ENCODE measurements at places on chromosomes 3 and 15.

GRCh38 chr3:179829401-179829800 lies 176.6 kb downstream of the USP13 start:
- no peak for DNase-seq

- DNase-seq, result no peak
These were observed 13.7 kb downstream of the PPARG start for GRCh38 chr3:12302564-12302963.

GRCh38 chr15:72682772-72683171 lies 3.2 kb downstream of the HIGD2B start:
- no peak for DNase-seq

GRCh38 chr3:12990781-12991480 lies 82.3 kb downstream of the IQSEC1 start:
- DNase-seq, result no peak

DNA sequence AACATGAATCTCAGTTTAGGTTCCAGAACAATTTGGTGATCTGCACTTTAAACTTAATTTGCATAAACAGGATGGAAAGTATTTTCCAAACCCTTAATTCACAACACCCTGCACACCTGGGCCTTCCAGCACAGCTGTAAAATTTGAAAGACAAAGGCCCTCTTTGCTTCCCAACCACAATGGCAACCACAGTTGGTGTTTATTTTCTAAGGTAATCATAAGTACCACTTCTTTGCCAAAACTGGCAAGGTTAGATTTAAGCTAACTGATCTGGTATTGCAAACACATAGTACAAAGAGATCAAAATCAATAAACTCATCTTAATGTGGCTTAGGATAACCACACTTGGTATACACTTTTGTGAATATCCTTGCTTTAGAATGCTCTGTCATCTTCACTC lies 4.1 kb downstream of the LRIG1 start:
- no peak for DNase-seq

- no peak for DNase-seq
These were observed 72.5 kb downstream of the SNTN start for GRCh38 chr3:63724987-63725386.

GRCh38 chr15:64233299-64233698 lies 70.5 kb upstream of the PPIB start:
- DNase-seq, result no peak

GRCh38 chr15:70741677-70742293 lies 21.6 kb downstream of the UACA start:
- no peak for DNase-seq

DNA sequence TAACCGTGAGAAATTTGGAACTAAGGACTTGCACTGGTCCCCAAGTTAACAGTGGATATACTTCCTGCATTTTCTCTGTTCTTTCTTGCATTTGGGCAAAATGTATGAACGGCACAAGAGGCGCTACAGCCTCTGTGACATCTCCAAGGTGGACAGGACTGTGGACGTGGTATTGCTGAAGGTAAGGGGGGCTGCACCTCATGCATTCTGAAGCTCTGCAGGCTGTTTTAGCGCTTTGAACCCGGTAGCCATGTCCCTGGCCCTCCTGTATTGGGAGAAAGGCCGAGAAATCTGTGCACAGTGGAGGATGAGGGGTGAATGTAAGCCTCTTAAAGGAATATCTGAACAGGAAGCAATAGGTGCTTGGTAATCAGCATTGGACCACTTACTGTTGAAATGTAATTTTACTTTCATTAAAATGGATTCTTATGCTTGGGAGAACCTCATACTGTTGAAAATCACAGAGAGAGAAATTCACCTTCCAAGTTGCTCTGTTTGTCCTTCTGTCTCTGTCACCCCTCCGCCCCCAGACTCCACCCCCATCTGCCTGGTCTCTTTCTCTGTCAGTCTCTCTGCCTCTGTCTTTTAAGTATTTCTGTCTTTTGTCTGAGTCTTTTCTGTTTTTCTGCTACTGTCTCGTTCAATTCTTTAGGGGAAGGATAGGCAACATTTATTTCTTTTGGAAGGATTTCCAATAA lies 174.6 kb downstream of the KLHL25 start:
- DNase-seq, result no peak

DNA sequence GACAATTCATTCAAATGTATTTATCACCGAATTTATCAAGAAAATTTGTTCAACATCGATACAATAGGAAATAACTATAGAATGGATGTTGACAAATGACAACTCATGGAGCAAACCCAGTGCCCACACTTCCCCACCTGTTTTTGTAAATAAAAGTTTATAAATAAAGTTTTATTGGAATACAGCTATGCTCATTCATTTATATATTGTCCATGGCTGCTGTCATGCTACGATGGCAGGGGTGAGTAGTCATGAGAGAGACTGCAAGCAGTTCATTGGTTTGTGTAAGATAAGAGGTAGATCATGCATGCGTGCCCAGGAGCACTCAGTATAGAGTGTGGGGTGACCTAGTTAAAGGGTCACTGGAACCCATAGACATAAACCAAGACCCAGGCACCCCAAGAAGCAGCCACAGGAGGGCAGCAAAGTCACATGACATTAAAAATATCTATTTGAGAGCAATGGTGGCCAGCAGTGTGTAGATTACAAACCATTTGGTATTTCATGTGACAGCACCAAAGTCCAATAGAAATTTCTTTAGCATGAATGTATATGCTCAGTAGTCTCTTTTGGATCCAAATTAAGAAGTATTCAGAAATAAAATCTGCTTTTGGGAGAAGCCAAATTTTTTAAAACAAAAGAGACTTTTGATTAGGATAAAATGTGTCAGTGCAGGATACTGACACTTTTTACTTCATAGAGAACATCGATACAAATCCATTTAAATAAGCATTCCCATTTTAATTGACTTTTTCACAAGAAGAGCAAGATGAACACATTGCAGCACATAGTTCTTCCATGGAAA lies 794.8 kb downstream of the MCTP2 start:
- DNase-seq, result no peak

- no peak for DNase-seq
These were observed 18.9 kb downstream of the TLE3 start for GRCh38 chr15:70078578-70079417.

GRCh38 chr3:189529468-189529867 lies 101.7 kb upstream of the TP63 start:
- DNase-seq, result no peak

GRCh38 chr3:5376761-5377160 lies 189.3 kb downstream of the EDEM1 start:
- DNase-seq, result no peak

DNA sequence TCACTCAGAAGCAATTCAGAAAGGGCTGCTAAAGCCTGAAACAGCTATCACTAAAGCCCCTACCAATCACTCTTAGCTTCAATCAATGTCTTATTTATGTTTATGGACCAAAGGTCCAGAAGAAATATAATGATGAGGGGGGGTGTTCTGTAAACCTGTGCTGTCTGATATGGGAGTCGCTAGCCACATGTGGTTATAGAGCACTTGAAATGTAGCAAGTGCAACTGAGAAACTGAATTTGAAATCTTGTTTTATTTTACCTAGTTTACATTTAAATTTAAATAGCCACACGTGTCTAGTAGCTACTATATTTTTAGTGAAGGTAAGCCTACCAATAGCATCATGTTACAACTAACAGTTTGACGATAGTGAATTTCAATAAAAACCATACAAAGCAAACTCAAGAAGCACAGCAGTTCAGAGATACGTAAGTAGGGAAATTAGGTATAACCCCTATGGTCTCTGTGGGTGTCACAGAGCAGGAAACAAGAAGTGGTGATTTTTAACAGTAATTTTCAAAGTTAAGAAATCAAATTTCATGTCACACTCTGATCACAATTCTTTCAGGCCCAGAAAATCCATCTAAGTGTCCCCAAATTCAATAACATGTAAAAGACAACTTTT lies 3.6 kb downstream of the POU1F1 start:
- DNase-seq, result no peak
